ENCODE measurements at places on chromosomes 4 and X. TPM values are rescaled to one million over a fixed set of nuclear protein-coding genes. Genes with fewer than 3 reads are reported as not detected.

GRCh38 chr4:41504167-41504818, 33.7 kb upstream of the LIMCH1 start:
- no peaks in the 10 kb centered on the region for H3K27me3 ChIP-seq
- no peak overlapping the region for H3K27ac ChIP-seq
- H3K4me3 ChIP-seq = no peak overlapping the region

- H3K4me3 ChIP-seq = no peak overlapping the region
- H3K36me3 ChIP-seq = no peaks in the 10 kb centered on the region
- peaks cover 20% of the 10 kb centered on the region for H3K4me1 ChIP-seq
- H3K27ac ChIP-seq = no peak overlapping the region
- no peaks in the 10 kb centered on the region for H3K27me3 ChIP-seq
Observed at GRCh38 chr4:165115301-165115700, 2.6 kb upstream of the TMEM192 start.

MGARP gene
- 4.3 TPM for total RNA-seq

TMSB15A gene
- 0.66 TPM for total RNA-seq

DNA sequence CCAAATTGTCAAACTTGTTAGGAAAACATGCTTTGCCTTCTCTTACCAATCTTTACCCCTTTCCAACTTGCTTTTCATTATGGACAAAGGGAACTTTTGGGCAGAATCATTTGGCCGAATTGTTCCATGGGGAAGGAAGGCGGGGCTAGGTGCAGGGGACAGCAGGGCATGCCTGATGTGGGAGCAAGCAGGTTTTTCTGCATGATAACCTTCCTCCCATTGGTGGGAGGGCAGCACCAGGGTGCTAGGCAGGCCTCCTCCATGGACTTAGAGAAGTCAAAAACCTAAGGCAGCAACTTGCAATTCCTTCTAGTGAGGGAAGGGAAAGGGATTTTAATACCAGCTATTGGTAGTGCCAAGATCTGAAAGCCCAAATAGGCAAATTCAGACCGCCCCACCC, 260.5 kb downstream of the MAPK10 start:
- H3K36me3 ChIP-seq = no peaks in the 10 kb centered on the region
- H3K27me3 ChIP-seq = no peaks in the 10 kb centered on the region
- no peak overlapping the region for H3K27ac ChIP-seq
- DNase-seq = no peak

BANK1 gene
- total RNA-seq = 0.83 TPM

DNA sequence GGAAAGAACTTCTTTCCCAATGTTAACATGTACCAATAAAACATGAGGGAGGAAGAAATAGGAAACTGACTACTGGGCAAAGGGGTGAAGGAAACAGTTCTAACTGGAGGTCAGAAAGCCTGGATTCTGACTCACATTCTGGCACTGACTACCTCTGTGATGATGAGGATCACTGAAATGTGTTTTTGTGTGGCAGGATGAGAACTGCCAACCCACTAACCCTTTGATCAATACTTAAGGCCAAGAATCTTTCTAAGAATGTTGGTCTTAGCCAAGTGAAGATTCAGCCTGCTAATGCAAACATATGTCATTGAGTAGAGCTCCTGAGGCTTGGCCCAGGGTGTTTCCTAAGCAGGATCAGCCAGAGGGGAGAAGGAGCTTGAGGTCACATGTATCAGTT, 4.6 kb downstream of the ALAS2 start:
- H3K4me3 ChIP-seq = no peak overlapping the region
- H3K4me1 ChIP-seq = no peaks in the 10 kb centered on the region
- H3K27me3 ChIP-seq = no peaks in the 10 kb centered on the region
- no peaks in the 10 kb centered on the region for H3K36me3 ChIP-seq
- DNase-seq = no peak

- no peaks in the 10 kb centered on the region for H3K36me3 ChIP-seq
- H3K4me3 ChIP-seq = no peak overlapping the region
- H3K27ac ChIP-seq = no peak overlapping the region
- DNase-seq = no peak
Observed at GRCh38 chrX:133570549-133570948, 155.3 kb upstream of the GPC4 start.

FAM184B gene
- not detected for total RNA-seq

GRCh38 chrX:129784371-129784770, 4.6 kb downstream of the SASH3 start:
- no peaks in the 10 kb centered on the region for H3K27me3 ChIP-seq
- no peak overlapping the region for H3K27ac ChIP-seq
- H3K4me1 ChIP-seq = no peaks in the 10 kb centered on the region

DNA sequence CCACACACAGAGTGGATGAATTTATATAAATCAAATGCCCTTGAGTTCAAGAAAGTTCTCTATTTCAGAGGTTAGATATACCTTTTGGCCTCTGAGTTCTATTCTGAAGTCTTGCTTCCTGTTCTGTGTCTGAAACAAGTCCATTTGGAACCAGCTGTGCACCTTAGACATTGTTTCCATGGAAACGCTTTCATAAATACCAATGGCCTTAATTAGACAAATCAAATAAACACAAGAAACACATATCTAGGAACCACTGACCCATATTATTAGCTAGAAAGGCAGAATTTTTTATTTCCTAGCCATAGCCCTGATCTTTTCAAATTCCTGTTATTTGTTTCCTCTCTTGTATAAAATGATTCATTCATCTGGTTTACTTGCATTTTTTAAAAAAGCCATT, 8.4 kb upstream of the C4orf54 start:
- no peak for DNase-seq
- H3K27me3 ChIP-seq = no peaks in the 10 kb centered on the region
- no peaks in the 10 kb centered on the region for H3K36me3 ChIP-seq
- peaks cover 20% of the 10 kb centered on the region for H3K4me1 ChIP-seq
- H3K4me3 ChIP-seq = no peak overlapping the region

DNA sequence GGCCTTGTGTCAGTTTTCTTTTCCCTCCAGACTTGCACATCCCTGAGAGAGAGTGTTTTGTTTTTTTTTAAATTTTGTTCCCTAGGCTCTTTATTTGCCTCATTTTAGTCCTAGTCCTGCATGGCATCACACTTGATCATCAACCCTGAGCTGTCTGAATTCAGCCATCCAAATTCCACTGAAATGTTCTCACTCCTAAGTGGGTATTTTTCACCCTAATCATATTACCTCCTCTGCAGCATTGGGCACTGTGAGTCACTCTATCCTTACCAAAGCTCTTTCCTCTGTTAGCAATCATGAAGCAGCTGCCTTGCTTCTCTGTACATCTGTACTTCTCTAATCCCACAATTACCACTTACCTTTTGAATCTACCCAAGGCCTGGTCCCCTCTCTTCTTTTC, 356.6 kb upstream of the MAGEB2 start:
- no peaks in the 10 kb centered on the region for H3K27me3 ChIP-seq
- no peak overlapping the region for H3K27ac ChIP-seq
- no peaks in the 10 kb centered on the region for H3K4me1 ChIP-seq
- no peak for DNase-seq

DNA sequence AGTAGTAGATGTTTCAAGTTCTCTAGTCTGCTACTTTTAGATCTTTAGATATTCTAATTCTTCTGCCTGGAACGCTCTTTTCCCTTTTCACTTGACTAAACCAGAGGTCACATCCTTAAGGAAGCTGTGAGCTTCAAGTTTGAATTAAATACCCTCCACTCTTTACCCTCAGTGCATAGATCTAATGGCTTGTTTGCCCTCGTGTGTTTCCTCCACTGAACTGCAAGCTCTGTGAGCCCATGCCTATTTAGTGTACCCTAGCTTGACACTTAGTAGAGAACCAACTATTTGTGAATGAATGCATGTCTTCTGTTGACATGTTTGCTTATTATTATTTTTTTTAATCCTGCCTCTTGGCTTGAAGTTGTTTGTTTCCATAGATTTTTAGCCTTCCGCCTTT, 138.3 kb downstream of the PDE5A start:
- no peak overlapping the region for H3K27ac ChIP-seq
- H3K27me3 ChIP-seq = no peaks in the 10 kb centered on the region
- H3K4me3 ChIP-seq = no peak overlapping the region
- no peaks in the 10 kb centered on the region for H3K4me1 ChIP-seq
- no peak for DNase-seq

DNA sequence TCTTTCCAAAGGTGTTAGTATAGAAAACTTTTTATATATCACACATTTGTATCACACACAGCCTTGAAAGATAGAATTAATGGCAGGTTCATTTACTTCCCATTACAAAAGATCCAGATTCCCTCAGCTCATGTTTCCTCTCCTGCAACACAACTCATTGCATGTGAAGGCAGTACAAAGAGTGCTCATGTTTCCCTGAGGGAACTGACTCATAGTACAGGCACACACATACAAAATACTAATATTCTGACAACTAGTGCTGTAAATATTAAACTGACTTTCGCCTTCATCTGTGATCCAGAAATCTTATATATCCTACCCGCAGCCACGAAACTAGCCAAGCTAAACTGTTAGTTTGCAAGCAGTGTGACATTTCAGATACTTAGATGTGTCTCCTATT, 819.8 kb upstream of the PCDH7 start:
- no peaks in the 10 kb centered on the region for H3K36me3 ChIP-seq
- H3K27me3 ChIP-seq = no peaks in the 10 kb centered on the region
- no peak overlapping the region for H3K27ac ChIP-seq
- H3K4me3 ChIP-seq = no peak overlapping the region
- H3K4me1 ChIP-seq = no peaks in the 10 kb centered on the region

- DNase-seq = no peak
- no peak overlapping the region for H3K4me3 ChIP-seq
- no peaks in the 10 kb centered on the region for H3K4me1 ChIP-seq
- H3K27ac ChIP-seq = no peak overlapping the region
- H3K36me3 ChIP-seq = no peaks in the 10 kb centered on the region
Observed at GRCh38 chrX:41435708-41436107, 11.4 kb upstream of the NYX start.

GRCh38 chr4:109046471-109047201, 255.8 kb downstream of the COL25A1 start:
- H3K4me3 ChIP-seq = peak overlapping the region; percentile 44
- DNase-seq = no peak
- H3K27me3 ChIP-seq = no peaks in the 10 kb centered on the region
- H3K27ac ChIP-seq = peak overlapping the region; percentile 7

DNA sequence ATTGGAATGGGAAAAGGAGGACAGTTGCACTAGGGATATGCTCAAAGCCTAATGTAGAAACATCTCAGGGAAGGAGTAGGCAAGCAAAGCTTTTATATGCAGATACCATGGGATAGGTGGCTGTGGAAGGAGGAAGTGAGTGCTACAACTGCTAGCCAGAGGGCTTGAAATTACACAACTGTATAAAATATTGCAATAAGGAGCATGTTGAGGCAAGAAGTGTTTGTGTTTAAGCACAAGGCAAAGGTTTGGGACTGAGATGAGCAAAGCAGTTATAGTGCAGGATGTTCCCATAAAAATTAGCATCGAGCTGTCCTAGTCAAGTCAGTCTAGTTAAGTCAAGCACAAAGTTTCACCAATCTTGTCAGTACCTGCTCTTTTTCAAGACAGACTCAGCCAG, 35.6 kb upstream of the DCAF8L1 start:
- no peaks in the 10 kb centered on the region for H3K4me1 ChIP-seq
- no peaks in the 10 kb centered on the region for H3K27me3 ChIP-seq
- no peak overlapping the region for H3K4me3 ChIP-seq
- no peak for DNase-seq
- H3K36me3 ChIP-seq = no peaks in the 10 kb centered on the region

GRCh38 chr4:10460313-10461047, 3.3 kb upstream of the ZNF518B start:
- no peak overlapping the region for H3K27ac ChIP-seq
- no peaks in the 10 kb centered on the region for H3K36me3 ChIP-seq
- H3K4me3 ChIP-seq = no peak overlapping the region
- H3K4me1 ChIP-seq = peaks cover 33% of the 10 kb centered on the region
- no peak for DNase-seq
- no peaks in the 10 kb centered on the region for H3K27me3 ChIP-seq

- no peaks in the 10 kb centered on the region for H3K27me3 ChIP-seq
- H3K4me1 ChIP-seq = no peaks in the 10 kb centered on the region
- H3K36me3 ChIP-seq = no peaks in the 10 kb centered on the region
- no peak overlapping the region for H3K27ac ChIP-seq
- no peak overlapping the region for H3K4me3 ChIP-seq
Observed at GRCh38 chrX:19624739-19625138, 109.4 kb upstream of the MAP3K15 start.

MSX1 gene
- 3.2 TPM for total RNA-seq

CLCN5 gene
- 4.2 TPM for total RNA-seq

VEGFC gene
- 10.3 TPM for total RNA-seq

DNA sequence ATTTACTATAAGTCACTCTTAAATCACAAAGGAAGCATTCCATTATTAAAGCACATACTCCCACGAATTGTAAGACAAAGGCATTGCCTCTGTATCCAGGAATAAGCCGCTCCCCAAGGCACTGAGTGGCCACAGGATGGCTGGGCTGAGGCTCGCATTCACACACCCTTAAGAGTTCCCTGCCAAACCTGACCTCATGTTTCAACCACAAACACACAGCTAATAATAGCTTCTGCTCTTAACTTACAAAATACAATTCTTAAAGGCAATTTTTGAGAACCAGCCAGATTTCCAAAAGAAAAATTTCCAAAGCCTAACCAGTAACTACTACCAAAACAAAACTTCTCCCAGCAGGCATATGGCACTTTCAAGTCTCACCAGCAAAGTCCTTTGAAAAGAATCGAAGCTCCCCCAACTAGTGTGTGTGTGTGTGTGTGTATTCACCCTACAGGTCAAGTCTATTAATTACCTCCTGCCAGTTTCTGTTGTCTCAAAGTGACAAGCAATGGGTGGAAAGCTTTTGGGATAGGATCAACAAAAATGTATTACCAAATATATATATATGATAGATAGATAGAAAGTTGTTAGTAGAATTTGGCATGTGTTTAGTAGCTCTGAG, 36.0 kb downstream of the ARHGAP6 start:
- H3K4me1 ChIP-seq = no peaks in the 10 kb centered on the region
- H3K27ac ChIP-seq = peak overlapping the region; percentile 22
- no peak overlapping the region for H3K4me3 ChIP-seq
- DNase-seq = no peak
- no peaks in the 10 kb centered on the region for H3K36me3 ChIP-seq
- no peaks in the 10 kb centered on the region for H3K27me3 ChIP-seq

PSAPL1 gene
- not detected for total RNA-seq

GRCh38 chr4:128859887-128860677, 50.6 kb downstream of the JADE1 start:
- no peaks in the 10 kb centered on the region for H3K27me3 ChIP-seq
- DNase-seq = no peak
- peaks cover 89% of the 10 kb centered on the region for H3K36me3 ChIP-seq
- peaks cover 47% of the 10 kb centered on the region for H3K4me1 ChIP-seq

GRCh38 chr4:119118397-119118796, 17.2 kb upstream of the MYOZ2 start:
- no peak overlapping the region for H3K4me3 ChIP-seq
- no peak for DNase-seq
- no peaks in the 10 kb centered on the region for H3K27me3 ChIP-seq
